ENCODE measurements at places on chromosomes 6 and 20. TPM values are rescaled to one million over a fixed set of nuclear protein-coding genes. Genes with fewer than 3 reads are reported as not detected.

GRCh38 chr6:121573481-121573880, 138.0 kb downstream of the GJA1 start:
- no peak for DNase-seq

DNA sequence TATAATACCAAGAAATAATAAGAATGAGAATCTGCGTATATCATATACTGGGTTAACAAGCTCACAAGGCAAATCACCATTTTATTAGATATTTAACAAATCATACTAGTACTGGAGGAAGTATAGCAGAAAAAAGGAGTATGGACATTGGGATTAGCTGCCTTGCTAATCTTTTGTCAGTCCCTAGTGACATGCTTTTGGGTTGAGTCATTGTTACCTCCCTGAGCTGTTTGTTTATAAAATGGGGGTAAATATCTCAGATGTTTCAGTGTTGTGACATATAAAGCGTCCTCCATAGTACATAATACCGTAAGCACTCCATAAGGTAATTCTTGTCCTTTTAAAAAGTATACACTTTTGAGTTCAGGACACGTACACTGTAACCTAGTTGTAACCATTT, 107.0 kb downstream of the ESR1 start:
- no peak for DNase-seq

- peak; percentile 32 for DNase-seq
Measured at GRCh38 chr6:158283304-158283980, 28.8 kb upstream of the TULP4 start.

- DNase-seq: peak; percentile 56
Measured at GRCh38 chr6:159042003-159042825, 2.6 kb downstream of the TAGAP start.

The CLVS2 gene
- not detected for total RNA-seq

Measured in CD8-positive, alpha-beta memory T cell (primary cell).